Muscle of leg (tissue), 16 donors: ENCODE measurements at places on chromosomes 2 and 18. TPM values are rescaled to one million over a fixed set of nuclear protein-coding genes. Genes with fewer than 3 reads are reported as not detected.

DNA sequence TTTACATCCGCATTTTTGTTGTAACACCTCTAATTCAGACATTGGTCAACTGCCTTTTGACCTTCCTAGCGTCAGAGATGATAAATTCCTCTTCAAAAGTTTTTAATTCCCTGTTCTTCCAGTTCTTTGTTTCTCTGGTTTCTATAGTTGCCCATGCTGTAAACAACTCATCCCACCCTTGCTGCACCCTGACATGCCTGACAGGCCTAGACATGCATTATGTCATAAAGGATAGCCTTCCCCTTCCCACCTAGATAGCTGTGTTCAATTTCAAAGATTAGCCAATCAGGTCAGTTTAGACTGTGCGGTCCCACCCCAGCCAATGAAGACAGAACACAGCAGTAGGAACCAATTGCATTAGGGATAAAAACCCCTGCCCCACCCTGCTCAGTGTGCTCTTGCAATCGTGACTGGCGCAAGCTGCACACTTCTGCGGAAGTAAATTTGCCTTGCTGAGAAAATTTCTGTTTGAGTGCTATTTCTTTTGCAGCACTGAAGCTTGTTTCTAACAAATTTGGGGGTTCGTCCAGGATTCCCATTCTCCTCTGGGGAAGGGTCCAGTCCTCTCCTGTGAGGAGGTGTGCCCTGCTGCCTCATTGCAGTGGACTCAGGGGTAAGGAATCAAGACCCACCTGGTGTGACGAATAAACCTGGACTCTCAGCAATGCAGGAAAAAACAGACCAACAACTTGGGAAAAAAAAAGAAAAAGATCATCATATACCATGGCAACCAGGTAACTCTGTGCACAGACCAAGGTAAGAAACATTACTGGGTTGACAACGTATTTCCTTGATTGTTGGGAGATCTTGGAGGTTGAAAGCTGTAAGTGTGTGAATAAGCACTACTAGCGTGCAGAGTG, 9.1 kb upstream of the SAP130 start:
- H3K27me3 ChIP-seq, result peaks cover 4% of the 10 kb centered on the region
- H3K4me3 ChIP-seq, result no peak overlapping the region
- no peak for DNase-seq
- no peaks in the 10 kb centered on the region for H3K36me3 ChIP-seq
- no peak overlapping the region for H3K27ac ChIP-seq
- no peaks in the 10 kb centered on the region for H3K4me1 ChIP-seq

GRCh38 chr2:66481100-66481549, 46.2 kb downstream of the MEIS1 start:
- H3K36me3 ChIP-seq, result no peaks in the 10 kb centered on the region
- peak; percentile 29 for DNase-seq
- H3K27ac ChIP-seq, result no peak overlapping the region
- H3K4me1 ChIP-seq, result peaks cover 2% of the 10 kb centered on the region
- no peak overlapping the region for H3K4me3 ChIP-seq
- H3K27me3 ChIP-seq, result no peaks in the 10 kb centered on the region

- H3K4me1 ChIP-seq, result no peaks in the 10 kb centered on the region
- H3K36me3 ChIP-seq, result no peaks in the 10 kb centered on the region
- H3K27ac ChIP-seq, result no peak overlapping the region
- H3K4me3 ChIP-seq, result no peak overlapping the region
Measured at GRCh38 chr2:231016566-231017230, 20.6 kb upstream of the C2orf72 start.

MDH1B gene
- 0.40 TPM for total RNA-seq
